ENCODE measurements at places on chromosomes 11 and 22.

DNA sequence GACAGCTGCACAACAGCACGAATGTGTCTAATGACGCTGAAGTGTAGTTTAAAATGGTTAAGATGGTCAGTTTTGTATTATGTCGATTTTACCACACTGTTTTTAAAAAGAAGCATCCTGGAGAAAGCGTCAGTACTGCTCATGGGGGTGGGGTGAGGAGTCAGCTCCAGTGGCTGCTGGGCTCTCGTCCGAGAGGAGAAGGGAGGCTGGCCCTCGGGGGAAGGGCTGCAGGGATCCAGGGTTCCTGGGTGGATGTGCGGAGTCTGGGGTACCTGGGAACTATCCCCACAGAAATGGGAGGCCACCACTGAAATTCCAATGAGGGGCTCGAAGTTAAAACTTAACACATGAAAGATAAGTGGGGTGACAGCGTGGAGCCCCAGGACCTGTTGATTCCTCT, 11.9 kb downstream of the C11orf21 start:
- peak; percentile 25 for DNase-seq

DNA sequence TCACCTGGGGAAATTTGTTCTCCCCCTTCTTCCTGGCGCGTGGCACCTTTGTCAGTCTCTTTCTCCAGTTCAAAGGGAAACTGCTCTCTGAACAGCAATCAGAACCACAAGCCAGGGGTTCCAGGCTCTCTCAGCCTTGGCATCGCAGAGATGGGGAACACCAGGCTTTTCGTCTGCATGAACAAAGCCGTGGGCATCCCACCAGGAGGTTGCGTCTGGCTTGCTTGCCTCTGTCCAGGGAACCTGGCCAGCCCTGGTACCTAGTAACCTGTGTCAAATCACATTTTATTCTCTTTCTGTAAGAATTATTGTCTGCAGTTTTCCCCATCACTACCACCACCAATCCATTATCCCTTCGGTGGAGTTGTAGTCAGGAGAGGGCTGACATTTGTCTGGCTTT, 107.0 kb downstream of the WNT7B start:
- no peak for DNase-seq

GRCh38 chr11:18364495-18365073, 29.8 kb upstream of the LDHA start:
- no peak for DNase-seq

GRCh38 chr22:49400941-49401598, 426.6 kb downstream of the BRD1 start:
- DNase-seq, result no peak

GRCh38 chr11:130037058-130037457, 32.6 kb upstream of the APLP2 start:
- DNase-seq, result no peak

DNA sequence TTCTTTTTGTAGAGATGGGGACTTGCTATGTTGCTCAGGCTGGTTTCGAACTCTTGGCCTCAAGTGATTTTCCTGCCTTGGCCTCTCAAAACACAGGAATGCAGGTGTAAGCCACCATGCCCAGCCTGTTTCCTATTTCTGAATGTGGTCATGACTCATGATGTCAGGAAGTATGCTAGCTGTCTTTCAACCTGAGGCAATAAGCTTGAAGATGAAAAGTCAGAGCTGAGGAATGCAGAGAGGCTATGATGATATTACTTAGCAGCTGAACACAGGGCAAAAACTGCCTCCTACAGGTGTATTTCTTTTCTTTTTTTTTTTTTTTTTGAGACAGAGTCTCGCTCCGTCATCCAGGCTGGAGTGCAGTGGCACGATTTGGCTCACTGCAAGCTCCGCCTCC, 9.0 kb upstream of the NUCB2 start:
- DNase-seq, result peak; percentile 79

- no peak for DNase-seq
These were observed 100.1 kb downstream of the ATXN10 start for GRCh38 chr22:45771711-45772110.

DNA sequence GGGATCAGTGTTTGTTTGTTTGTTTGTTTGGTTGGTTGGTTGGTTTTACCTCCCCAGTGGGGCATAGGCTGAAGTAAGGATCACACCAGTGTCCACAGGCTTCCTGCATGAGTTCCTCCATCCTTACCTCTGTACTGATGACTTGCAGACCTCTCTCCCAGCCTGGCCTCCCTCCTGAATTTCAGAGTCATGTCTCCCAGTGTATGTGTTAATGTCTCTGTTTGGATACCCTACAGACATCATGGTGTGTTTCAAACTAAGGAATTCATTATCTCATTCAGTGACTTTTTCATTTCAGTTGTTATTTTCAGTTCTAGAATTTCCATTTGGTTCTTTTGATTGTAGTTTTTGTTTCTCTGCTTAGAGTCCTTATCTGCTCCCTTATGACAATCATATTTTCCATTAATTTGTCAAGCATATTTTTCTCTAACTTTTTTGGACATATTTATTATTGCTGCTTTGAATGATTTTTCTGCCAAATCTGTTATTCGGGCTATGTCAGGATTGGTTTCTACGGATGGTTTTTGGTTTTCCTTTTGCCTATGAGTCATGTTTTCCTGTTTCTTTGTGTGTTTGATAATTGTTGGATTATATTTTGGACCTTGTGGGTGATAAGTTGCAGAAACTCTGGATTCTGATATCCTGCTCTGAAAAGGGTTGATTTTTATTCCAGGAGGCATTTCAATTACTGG, 23.6 kb downstream of the MYEOV start:
- DNase-seq, result no peak

GRCh38 chr11:33944693-33945424, 53.0 kb upstream of the LMO2 start:
- no peak for DNase-seq

DNA sequence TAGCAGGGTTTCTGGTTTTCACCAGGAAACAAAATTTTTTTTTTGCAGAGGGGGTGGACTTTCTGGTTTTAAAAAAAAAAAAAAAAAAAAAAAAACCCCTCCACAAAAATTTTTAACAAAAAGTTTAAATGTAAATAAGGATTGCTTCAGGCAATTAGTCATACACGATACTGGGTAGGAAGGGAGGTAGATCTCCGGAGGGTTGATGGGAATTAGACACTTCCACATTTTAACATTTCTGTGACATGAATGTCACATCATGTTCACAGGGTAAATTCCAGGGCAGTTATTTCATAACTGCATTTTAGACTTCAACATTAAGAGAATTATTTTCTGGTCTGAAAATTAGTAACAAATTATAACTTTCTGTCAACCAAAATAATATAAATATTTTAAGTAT, 15.9 kb downstream of the NUP98 start:
- no peak for DNase-seq

- DNase-seq, result no peak
These were observed 9.6 kb downstream of the ACO2 start for GRCh38 chr22:41478473-41478872.

GRCh38 chr11:67308031-67308866, 4.9 kb downstream of the SSH3 start:
- DNase-seq, result no peak

DNA sequence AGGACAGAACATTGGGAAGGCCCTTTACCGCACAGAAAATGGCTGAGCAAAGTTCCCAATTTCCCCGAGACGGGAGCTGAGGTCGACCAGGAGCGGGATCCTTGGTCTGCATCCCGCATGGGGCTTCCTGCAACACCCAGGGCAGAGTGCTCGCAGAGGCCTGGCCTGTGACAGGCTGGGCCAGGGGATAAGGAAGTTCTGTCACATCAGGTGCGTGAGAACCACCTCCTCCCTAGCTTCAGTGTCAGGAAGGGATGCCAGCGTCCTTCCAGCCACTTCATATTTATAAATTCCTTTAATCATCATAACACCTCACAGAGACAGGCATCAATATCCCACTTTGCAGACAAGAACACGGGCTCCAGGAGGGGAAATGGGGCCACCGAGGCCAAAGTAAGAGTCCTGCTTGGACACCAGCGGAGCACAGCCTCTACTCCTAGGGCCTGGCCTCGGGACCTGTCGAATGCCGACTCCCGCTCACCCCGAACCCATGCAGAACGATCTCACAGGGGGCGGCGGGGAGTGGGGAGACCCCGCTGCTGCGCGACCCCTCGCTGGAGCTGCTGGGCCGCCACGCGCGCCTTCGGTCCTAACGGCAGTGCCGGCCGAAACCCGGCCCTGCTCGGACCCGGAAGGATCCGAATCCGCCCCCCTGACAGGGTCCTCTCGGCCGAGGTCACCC, 532 bp downstream of the BET1L start:
- peak; percentile 52 for DNase-seq

GRCh38 chr11:69355959-69356702, 62.2 kb downstream of the MYEOV start:
- no peak for DNase-seq

GRCh38 chr11:73375830-73376159, 404 bp upstream of the RELT start:
- DNase-seq, result no peak

DNA sequence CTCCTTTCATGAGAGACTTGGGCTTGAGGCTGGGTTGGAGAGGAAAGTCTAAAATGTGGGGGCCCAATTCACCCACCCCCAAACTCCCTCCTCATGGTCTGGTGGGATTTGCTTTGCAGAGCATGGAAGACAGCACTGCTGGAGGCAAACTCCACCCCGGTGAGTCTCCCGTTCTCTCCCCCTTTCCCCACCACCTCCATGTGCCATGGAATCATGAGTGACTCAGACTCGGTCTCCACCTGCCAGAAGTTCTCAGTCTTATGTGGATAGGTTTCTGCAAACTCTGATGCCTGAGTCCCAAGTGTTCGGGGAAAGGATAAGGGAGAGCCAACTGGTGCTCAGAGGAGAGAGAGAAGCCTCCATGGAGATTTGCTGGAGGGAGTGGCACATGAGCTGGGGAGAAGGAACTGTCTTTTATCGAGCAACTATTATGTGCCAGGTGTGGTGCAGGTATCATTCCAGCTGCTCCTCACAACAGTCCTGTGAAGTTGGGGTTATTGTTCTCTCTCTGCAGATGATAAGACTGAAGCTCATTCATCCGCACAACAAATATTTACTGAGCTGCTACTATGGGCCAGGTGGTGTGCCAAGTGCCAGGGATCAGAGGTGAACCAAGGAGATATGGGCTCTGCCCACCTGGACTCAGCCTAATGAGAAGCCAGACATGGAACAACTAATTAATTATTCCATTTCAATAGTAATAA, 6.6 kb downstream of the PLEKHB1 start:
- DNase-seq, result no peak

GRCh38 chr11:6142936-6143335, 27.2 kb downstream of the OR52B2 start:
- DNase-seq, result no peak

DNA sequence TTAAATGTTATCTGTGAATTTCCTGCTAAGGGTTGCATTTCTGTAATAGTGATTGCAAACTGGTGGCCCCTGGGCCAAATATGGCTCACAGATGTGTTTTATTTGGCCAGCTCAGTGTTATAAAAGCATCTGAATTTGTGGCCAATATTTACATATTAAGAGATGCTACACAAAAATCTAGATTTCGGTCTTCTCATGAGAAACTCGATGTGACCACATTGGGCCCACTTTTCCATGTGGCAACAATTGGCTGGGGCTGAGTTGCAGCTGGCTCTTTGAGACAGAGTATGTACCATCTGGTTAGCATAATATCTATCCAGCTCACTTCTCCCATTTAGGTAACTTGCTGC, 244.5 kb upstream of the POU2AF2 start:
- no peak for DNase-seq

- DNase-seq, result no peak
These were observed 62.8 kb downstream of the DDX10 start for GRCh38 chr11:108727665-108728064.

DNA sequence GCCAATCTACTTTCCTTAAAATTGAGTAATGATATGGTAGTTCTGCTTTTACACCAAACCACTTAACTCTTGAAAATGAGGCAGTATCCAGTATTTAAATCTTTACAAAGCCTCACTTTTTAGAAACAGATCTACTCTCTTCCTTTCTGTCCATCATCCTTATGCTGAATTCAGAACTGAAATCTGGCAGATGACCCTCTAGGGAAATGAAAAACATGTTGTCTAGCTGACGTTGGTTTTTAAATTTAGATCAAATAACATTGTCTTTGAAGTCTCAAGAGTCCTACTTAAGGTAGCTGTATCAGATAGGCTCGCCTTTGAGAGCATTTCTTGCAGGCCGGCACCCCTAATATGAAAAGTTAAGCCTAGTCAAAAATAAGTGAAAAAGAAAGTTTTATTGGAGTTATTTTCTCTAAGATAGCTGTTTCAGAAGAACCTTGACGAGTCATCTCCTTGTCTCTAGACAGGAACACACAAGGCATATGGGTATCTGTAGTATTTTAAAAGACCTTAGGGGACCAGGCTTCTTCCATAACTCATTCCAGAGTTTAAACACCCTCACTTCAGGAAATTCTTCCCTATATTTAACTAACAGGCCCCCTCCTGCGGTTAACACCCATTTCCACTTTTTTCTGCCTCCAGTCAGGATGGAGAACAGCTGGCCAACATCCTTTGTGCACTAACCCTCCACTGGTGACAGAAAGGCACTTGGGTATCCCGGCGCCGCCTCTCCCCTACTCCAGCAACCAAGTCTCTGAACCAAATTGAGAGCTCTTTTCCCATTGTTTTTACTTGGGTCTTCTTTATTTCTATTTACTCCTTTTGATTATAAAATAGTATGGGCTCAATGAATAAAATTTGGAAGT, 81.2 kb downstream of the WNT11 start:
- no peak for DNase-seq

- no peak for DNase-seq
These were observed 96.0 kb upstream of the PITPNB start for GRCh38 chr22:28015046-28015425.

DNA sequence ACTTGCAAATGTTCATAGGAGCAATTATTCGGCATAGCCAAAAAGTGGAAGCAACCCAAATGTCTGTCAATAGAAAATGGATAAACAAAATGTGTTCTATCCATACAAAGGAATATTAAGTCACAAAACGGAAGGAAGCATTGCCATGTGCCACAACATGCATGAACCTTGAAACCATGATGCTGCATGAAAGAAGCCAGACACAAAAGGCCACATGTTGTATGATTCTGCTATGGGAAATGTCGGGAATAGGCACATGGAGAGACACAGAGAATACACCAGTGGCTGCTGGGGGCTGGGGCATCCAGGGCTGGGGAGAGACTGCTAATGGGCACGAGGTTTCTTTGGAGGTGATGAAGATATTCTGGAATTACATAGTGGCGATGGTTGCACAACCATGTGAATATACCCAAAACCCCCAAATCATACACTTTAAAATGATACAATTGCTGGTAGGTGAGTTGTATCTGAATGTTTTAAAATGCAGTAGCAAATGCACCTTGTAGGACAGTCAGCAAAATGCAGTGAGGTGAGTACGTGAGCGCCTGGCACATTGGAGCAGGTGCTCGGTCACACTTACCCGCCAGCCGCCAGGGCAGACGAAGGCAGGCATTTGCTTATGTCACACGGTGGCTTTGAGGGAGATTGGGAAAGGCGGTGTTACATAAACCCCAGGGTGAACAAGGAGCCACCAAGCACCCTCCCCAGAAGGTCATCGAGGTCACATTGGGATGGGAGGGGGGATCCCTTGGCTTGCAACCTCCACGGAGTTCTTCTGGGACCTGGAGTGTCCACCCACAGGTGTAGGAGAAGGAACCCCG, 6.3 kb upstream of the OSM start:
- no peak for DNase-seq

- DNase-seq, result no peak
These were observed 30.5 kb upstream of the PPARA start for GRCh38 chr22:46119729-46120419.

- DNase-seq, result no peak
These were observed 31.6 kb downstream of the DGCR2 start for GRCh38 chr22:19090586-19091127.
